Stimulated activated CD8-positive, alpha-beta memory T cell treated with anti-CD3 and anti-CD28 coated beads, Interleukin-7, amount 100 ng/mL, for 48 hours (primary cell): ENCODE measurements at places on chromosomes 3 and 15.
A peak's percentile ranks its signal among the peaks of the same experiment; 100 is the strongest.

- DNase-seq = no peak
Measured at GRCh38 chr15:92806763-92807162, 93.4 kb upstream of the CHD2 start.

- no peak for DNase-seq
Measured at GRCh38 chr3:147397155-147397874, 9.0 kb downstream of the ZIC4 start.

DNA sequence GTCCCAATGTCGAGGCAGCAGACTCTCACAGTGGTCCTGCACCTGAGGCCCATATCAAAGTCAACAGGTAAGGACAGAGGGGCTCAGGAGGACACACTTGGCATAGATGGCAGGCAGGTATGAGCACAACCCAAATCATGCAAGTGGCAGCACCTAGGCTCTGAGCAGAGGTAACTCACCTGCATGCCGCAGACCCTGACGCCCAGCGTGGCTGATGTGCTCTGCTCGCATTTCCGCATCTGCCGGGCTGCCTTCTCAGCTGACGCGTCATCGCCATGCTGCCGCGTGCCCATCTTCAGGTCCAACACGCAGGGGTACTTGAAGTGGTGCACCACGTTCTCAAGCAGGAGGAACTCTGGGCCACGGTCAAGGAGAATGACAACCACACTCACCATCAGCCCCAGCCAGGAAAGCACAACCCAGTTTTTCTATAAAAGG, 4.2 kb upstream of the GMPPB start:
- DNase-seq = no peak

DNA sequence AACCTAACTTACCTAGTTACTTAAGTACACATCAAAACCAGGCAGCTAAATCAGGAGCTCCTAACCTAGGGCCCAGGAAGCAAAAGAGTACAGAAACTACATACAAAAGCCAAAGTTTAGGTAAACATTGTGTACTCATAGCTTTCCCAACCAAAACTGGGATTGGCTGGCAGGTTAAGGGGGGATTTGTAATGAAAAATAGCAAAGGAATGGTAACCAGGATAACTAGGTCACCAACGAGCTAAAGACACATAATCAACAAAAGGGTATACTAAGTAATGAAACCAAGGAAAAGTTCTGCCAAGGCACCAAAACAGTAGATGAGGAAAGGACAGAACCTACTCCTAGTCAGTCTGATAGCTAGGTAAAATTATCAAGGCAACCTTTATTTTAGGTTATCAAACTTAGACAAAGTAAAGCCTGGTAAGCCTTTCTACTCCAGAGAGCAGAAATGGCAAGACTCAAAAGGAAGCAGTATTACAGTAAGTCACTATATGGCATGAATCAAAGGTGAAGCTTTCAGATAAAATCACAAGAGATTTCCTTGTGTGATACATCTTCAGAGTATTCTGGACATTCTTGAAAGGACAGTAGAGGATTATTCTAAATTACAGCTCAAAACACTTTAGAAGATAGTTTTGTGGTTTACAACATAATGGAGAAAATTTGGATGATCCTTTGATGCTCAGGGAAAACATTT, 10.2 kb downstream of the TRA2B start:
- no peak for DNase-seq

DNA sequence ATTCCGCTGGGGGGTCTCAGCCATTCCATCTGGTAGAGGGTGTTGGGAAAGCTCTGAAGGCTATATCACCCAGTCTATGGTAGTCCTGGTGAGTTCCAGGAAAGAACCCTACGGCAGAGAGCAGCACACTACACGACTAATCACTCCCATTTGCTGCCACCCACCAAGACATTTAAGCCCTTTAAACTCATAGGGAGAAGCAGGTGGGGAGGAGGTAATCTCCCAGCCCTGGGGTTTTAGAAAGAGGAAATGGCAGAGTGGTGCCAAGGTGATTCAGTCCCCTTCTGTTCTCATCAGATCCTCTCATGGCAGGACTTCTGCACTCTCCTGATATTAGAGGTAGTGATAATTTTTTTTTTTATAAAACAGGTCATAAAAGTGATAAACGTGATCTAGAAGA, 10.6 kb upstream of the VWA5B2 start:
- DNase-seq = no peak

DNA sequence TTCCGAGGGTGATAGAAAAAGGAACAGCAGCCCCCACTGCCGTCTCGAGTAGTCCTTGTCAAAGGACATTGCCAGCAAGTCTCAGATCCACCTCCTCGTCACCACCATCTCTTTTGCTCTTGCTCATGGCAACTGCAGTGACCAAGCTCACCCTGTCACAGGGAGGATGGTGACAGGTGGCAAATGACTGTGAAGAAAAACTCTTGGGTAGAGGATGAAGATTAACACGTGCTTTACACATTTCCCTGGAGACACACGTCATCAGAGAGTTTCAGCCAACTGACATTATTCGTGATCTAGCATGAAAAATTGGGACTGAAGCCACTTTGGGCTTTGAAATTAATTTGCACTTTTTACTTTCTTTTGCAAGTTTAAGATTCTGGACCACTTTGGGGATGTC, 174.3 kb downstream of the EBLN2 start:
- DNase-seq = no peak

DNA sequence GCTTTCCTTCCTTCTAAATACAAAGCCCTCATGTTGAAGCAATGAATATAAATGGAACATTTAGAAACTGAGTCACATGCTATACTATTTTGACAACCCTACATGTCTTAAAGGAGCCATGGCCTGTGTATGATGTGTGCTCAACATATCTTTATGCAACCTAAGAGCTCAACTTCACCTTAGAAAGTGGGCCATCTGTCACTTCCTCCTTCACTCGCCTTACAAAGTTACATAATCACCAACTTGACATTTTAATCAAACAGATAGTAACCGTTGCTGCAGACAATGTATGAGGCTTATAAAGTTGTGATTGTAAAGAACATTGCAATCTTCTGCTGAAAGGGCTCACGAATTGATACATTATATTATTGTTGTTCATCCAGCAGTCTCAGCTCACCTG, 163.6 kb downstream of the SERPINI1 start:
- no peak for DNase-seq

- no peak for DNase-seq
Measured at GRCh38 chr3:47909607-47910006, 106.6 kb downstream of the MAP4 start.

GRCh38 chr15:31309893-31310606, 16.6 kb upstream of the KLF13 start:
- DNase-seq = no peak

DNA sequence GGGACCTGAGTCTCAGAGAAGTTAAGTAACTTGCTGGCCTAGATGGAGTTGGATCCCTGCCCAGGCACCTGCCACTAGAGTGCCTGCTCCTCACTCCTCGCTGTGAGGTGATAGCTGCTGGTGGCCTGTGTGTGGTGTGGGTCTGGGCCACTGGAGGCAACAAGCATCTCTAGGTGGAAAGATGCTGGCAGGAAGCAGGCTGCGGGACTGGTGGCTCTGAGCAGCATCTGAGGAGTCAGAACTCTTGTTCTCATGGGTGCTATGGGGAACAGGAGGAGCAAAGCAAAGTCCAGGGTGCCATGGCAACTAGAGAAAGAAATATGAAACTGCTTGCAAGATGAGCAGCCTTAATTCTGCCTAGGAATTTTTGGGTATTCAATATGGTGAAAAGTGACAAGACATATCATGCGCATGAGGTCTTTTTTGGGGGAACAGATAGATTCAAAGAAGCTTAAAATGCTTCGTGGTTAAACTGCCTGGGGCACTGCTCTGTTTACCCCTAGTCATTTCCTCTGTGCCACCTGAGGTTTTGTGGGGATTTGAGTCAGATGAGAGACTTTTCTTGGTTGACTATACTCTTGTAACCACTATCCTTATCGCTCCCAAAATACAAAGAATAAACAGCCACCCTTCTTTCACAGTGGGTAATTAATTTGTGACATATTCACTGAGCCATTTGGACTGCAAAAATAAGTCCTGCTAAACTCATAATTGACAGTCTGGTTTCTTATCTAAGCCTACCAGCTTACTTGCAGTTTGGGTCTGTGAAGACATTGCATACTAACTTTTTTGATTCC, 50.3 kb downstream of the MED12L start:
- peak; percentile 28 for DNase-seq

- DNase-seq = no peak
Measured at GRCh38 chr3:73055583-73055982, 5.9 kb upstream of the EBLN2 start.

DNA sequence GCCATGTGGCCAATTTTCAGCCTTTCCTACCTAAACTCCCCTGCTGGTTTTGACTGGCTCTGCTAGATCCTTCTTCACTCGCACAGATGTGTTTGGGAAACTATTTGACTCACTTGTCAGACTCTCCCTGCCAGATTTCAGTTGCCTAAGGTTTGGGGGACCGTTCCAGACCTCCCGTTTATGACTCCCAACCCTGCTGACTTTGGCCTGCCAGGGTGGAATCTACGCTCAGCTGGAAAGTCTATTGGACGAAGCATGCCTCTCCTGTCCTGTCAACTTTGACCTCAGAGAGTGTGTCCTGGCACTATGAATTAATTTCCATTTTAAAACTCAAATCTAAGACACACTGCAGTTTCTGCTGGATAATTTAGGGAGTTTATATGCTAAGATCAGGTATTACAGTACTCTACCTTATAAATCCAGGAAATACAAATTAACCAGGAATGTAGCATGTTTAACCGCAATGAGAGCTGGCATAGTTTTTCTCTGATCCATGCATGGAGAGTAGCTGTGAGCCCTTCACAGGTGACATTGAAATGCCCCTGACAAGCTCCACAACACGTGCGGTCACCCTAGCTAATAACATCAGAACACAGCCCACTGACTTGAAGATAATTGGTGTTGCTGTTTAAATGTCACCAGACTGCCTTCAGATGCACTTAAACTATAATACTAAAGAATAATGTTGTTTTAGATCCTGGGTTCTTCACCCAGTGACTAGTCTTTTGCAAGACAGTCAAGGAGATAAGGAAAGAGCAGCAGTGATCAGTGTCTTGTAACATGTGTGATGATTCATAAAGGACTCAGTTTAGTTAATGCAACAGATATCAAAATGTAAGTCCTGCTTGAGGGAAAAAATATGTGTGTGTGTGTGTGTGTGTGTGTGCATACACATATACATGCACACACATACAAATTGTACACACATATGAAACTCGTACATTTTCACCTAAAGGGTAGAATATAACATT, 223.0 kb upstream of the MCTP2 start:
- no peak for DNase-seq

GRCh38 chr3:59056706-59057105, 6.9 kb upstream of the CFAP20DC start:
- no peak for DNase-seq

- no peak for DNase-seq
Measured at GRCh38 chr3:48398701-48399386, 26.8 kb downstream of the FBXW12 start.

GRCh38 chr3:64623125-64623524, 64.7 kb downstream of the ADAMTS9 start:
- DNase-seq = no peak

- no peak for DNase-seq
Measured at GRCh38 chr3:61561374-61562041, at the start of gene PTPRG. TSS of gene PTPRG (plus strand) at chr3:61561571. CDS start at chr3:61562288, 717 bp downstream.

- no peak for DNase-seq
Measured at GRCh38 chr3:55770077-55770476, 283.0 kb upstream of the WNT5A start.

- no peak for DNase-seq
Measured at GRCh38 chr3:41710646-41711388, 251.1 kb downstream of the ULK4 start.

DNA sequence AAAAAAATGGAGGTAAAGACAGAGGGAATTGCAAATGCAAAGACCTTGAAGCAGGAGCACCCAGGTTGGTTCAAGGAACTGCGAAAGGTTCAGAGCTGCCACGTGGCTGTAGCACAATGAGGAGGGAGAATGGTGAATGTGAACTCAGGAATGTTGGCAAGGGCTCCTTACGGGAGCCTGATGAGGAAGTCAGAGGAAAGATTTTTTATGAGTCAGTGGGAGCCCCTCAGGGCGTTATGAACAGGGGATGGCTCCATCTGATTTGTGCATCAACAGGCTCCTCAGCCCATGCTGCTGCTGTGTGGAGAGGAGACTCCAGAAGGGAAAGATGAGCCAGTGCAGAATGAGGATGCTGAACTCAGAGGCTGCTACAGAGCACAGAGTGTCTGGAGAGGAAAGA, 194.4 kb downstream of the ARRDC4 start:
- no peak for DNase-seq

- DNase-seq = no peak
Measured at GRCh38 chr15:33111041-33111451, 83.5 kb downstream of the FMN1 start.

DNA sequence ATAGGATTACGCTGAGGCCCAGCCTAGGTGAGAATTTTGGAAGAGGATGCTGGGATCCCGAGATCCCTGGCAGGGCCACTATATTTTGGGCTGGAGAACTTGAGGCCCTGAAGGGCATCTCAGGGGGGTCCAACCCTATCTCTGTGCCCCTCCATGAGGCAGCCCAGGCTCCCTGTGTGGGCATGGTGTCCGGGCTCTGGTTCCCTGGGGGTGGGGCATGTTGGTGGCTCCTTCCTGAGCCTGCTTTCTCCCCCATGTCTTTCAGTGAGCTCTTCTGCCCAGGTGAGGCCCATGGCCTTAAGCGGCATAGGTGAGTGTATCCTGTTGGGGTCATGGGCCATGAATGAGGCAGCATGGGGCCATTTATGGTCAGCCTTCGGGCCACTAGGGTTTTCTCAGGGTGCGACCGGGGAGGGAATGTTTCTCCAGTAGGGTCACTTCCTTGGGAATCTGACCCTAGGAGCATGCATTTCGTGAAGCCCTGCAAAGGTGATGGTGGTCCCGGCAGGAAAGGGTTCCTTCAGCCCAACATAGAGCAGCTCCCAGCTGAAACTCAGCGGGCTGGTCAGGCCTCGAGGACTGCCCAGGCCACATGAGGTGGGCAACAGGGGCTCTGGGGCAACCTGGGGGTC, 191.3 kb downstream of the UBE3A start:
- no peak for DNase-seq

GRCh38 chr3:40414270-40414669, 27.3 kb downstream of the ENTPD3 start:
- DNase-seq = no peak
